ENCODE measurements at places on chromosomes 3 and 15.

GRCh38 chr15:96146726-96147125 is 183.8 kb upstream of the NR2F2 start:
- no peak for DNase-seq

- DNase-seq = no peak
These were observed 42.7 kb upstream of the BLM start for GRCh38 chr15:90674476-90674875.

- no peak for DNase-seq
These were observed 156.4 kb upstream of the PFN2 start for GRCh38 chr3:150127011-150127490.

DNA sequence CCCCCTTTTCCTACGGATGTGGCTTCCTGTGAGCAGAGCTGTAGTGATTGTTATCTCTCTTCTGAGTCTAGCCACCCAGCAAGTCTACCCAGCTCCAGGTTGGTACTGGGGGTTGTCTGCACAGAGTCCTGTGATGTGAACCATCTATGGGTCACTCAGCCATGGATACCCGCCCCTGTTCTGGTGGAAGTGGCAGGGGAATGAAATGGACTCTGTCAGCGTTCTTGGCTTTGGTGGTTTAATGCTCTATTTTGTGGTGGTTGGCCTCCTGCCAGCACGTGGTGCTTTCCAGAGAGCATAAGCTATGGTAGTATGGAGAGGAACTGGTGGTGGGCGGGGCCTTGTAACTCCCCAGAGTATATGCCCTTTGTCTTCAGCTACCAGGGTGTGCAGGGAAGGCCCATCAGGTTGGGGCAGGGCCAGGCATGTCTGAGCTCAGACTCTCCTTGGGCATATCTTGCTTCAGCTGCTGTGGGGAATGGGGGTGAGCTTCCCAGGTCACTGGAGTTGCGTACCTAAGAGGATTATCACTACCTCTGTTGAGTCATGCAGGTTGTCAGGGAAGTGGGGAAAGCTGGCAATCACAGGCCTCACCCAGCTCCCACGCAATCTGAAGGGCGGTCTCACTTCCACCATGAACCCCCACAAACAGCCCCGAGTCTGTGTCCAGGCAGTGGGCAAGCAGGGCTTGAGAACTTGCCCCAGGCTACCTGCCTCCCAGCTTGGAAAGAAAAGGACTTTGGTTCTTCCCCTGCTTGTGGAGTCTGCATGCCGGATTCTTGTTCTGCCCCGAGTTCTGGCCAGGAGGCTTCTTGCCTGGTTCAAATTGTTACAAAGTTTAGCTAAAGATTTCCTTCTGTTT is 9.0 kb upstream of the ADGRG7 start:
- DNase-seq = no peak

DNA sequence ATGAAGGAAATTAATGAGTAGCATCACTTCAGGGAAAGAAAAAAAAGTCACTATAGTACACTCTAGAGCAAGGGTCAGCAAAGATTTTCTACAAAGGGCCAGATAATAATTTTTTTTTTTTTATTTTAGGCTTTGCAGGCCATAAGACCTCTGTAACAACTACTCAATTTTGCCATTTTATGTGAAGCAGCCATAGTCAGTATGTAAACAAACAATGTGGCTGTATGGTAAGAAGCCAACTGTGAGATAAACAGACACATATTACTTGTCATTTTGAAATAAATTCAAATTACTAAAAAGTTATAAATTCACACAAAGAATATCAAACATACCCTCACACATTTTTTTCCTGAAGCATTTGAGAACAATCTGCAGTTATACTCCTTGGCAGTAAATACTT is 40.6 kb downstream of the SCAPER start:
- DNase-seq = no peak

GRCh38 chr3:195821403-195822130 is 9.8 kb upstream of the MUC4 start:
- DNase-seq = no peak

DNA sequence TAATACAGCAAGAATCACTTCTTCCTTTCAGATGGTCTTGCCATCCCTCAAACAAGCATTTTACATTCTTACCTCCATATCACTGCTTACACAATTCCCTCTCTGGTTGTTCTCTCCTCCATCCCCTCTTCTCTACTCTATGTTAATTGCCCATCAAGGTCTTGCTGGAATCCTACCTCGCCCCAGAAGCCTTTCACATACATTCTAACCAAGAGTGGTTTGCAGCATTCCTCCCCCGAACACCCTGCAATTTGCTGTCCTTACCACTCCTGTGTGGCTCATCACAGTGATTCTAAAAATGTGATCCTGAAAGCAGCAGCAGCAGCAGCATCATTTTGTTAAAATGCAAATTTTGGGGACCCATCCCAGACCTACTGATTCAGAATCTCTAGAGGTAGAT is 30.6 kb downstream of the TNIK start:
- DNase-seq = no peak

DNA sequence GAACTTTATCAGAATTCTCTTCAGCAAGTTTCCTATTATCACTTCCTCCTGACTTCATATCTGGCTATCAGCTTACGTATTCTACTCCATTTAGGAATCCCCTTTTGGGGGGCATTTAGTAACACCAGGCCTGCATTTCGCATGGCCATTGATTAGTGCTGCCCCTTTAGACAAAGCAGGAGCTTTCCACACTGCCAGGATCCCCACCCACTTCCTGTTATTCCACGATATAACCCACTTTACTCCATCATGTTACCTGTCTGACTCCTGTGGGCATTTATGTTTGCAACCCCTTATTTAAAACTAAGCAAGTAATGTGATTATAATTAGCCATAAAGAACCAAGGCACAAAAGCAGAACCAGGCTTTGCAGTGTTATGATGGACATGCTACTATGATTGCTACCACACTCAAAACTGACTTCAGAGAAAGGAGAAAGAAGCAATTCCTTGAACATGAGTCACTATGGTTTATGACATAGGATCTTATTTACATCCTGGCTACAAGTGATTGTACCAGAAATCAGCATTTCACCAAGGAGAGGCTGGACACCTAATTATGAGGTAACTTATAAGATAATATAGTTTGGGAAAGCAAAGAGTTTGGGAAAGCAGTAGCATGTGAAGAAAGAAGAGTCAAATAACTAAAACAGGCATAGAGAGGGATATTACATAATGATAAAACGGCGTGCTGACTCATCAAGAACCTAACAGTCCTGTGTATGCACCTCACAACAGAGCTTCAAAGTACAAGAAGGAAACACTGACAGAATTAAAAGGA is 96.3 kb downstream of the IGSF11 start:
- DNase-seq = no peak

- DNase-seq = no peak
These were observed 17.5 kb downstream of the RFTN1 start for GRCh38 chr3:16496008-16496407.

Measured in stimulated activated naive CD4-positive, alpha-beta T cell (primary cell).